ENCODE measurements at places on chromosomes 3 and 15. TPM values are rescaled to one million over a fixed set of nuclear protein-coding genes. Genes with fewer than 3 reads are reported as not detected.

DNA sequence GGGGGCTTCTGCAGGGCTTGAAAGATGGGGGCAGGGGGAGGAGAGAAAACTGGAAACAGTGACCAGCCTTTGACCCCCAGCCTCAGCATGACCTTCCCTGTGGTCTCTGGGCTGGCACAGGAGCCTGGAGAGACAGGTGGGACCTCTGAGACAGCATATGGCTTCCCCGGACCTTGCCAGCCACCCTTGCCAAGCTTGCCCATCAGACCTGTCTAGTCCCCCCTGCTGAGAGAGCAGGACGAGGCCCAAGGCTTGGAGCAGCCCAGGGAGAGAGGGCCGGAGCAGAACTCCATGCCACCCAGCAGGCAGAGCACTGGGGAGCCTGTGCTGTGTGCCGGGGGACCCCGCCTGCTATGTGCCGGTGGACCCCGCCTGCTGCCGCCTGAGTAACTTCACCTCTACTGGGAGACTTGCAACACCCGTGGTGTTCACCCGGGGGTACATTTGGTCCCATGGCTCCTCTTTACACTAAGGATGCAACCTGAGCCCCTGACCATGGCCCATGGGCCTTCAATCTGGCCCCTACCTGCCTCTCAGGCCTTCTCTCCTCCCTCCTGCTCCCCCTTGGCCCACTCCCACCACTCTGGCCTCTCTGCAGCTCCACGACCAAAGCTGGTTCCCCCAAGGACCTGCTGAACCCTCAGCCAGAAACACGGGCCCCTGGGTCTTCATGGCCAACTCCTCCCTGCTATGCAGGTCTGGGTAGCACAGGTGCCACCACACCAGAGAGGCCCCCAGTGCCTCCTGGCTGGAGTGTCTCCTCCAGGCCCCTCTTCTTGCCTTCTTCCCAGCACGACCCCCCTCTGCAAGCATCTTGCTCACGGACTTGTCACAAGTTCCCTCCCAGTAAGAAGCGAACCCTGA, 21.1 kb upstream of the SLC41A3 start:
- peak; percentile 68 for DNase-seq

DNA sequence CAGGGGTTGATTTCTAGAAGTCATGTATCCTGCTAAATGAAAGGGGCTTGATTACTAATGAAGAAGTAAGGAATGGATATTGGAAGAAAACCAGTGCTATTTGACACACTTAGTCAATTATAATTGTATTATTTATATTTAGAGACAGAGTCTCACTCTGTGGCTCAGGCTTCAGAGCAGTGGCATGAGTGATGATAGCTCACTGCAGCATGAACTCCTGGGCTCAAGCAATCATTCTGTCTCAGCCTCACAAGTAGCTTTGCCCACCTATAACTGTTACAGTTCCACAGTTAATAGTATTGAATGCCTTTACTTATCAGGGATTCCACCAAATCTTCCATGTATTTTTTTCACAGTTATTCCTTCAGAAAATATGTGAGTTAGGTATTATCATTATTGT, 432.0 kb upstream of the TGFBR2 start:
- DNase-seq, result no peak

DNA sequence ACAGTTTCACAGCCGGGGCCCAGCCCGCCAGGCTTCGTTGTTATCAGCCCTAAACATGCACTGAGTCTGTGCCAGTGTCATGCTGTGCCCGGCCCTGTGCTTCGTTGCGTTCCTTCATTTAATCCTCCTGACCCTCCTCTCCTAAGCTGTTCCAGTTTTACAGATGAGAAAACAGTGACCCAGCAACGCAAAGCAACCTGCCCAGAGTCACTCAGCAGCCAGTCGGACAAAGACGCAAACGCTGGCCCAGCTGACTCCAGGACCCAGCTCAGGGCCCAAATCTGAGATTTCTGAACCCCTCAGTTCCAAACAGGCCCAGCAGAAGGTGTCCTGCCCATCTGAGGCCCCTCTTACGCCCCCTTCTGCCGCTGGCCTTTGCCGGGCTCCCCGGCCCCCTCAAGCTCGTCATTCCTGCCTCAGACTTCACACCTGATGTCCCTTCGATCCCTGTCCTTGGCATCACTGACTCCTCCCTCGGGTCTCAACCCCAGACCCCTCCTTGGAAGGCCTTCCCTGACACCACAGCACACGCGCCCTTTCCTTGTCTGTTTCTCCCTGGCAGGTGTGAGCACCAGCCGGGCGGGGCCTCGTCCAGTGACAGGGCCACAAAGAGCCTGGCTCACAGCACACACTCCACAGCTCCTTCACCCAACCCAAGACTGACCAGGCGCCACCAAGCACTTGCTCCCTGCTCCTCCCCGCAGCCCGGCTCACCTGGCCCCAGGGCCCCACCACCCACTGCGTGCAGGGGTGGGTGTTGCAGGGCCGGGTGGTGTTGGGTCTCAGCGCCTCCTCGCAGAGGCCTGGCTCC, 48.1 kb downstream of the ADAMTS7 start:
- DNase-seq, result peak; percentile 76

DNA sequence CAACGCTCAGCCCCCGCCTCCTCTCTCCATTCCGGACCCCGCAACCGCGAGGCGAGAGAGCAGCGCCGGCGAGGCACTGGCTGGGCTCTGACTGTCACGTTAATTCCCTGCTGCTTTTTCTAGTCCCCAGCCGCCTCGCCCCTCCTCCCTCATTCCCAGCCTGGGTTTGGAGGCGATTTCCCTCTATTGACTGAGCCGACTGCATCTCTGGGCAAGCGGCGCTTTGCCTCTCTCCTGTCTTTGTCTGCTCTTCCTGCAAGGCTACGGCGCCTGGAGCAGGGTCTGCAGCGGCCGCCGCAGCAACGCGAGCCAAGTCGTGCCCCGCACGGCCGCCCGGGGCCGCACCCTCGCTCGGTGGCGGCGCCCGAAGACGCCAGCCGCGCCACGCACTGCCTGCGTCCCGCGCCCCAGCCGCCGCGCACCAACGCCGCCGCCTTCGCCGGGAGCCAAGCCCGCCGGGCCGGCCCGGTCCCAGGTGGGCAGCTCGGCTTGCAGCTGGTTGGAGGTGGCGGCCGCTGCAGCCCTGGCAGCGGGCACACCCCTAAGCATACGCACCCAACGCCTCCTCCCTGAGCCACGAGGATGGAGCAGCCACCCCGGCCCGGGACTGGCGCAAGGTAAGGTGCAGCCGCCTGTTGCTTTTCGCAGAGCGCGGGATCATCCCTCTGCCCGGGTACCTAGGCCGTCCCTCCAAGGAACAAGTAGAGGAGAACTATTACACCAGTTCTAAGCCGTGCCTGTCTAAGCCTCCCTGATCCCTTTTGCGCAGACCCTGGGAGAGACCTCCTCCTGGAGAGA, at the start of gene LRRC3B:
Gene LRRC3B (plus strand): TSS at position 152 of the 798 bp plus-strand sequence. CDS start 86,901 bp downstream, outside the sequence.
- no peak for DNase-seq

GRCh38 chr15:70196372-70197316, 98.9 kb upstream of the TLE3 start:
- no peak for DNase-seq

GRCh38 chr3:71989165-71989564, 204.2 kb upstream of the PROK2 start:
- no peak for DNase-seq

Gene SLC2A2
- total RNA-seq, result not detected

Gene PRICKLE2
- total RNA-seq, result 7.7 TPM

Gene ADAMTS9
- 28.8 TPM for total RNA-seq

Measured in spleen (tissue), 13 donors.